ENCODE measurements at places on chromosomes 5 and 9. TPM values are rescaled to one million over a fixed set of nuclear protein-coding genes. Genes with fewer than 3 reads are reported as not detected.
A peak's percentile ranks its signal among the peaks of the same experiment; 100 is the strongest.

CD72 gene
- total RNA-seq: 3.3 TPM

CAMK2A gene
- 0.63 TPM for total RNA-seq

GABRP gene
- total RNA-seq: 1.1 TPM

DNA sequence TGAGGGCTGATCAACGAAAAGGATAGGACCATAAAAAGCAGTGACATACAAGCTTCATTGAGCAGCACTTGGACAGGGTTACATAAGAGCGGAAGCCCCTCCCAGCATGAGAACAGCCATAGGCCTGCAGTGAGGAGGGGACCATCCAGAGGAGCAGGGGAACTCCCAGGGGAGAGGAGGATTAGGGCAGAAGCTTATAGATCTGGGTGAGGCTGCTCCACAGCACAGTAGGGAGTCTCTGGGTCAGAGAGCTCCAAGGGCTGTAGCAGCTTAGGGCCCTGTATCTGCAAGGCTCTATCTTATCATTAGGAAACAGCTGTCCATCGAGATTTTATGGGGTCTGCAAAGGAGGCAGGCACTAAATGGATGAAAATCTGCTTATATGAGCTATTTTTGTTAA lies 186.6 kb downstream of the DOCK8 start:
- H3K4me1 ChIP-seq: no peaks in the 10 kb centered on the region
- H3K27ac ChIP-seq: no peak overlapping the region
- peaks cover 22% of the 10 kb centered on the region for H3K36me3 ChIP-seq
- no peak for DNase-seq
- no peak overlapping the region for H3K4me3 ChIP-seq
- H3K27me3 ChIP-seq: no peaks in the 10 kb centered on the region

GRCh38 chr9:107584944-107585343 lies 95.4 kb upstream of the KLF4 start:
- no peak overlapping the region for H3K27ac ChIP-seq
- H3K4me1 ChIP-seq: peaks cover 9% of the 10 kb centered on the region
- no peaks in the 10 kb centered on the region for H3K36me3 ChIP-seq
- H3K27me3 ChIP-seq: no peaks in the 10 kb centered on the region
- H3K4me3 ChIP-seq: no peak overlapping the region

DNA sequence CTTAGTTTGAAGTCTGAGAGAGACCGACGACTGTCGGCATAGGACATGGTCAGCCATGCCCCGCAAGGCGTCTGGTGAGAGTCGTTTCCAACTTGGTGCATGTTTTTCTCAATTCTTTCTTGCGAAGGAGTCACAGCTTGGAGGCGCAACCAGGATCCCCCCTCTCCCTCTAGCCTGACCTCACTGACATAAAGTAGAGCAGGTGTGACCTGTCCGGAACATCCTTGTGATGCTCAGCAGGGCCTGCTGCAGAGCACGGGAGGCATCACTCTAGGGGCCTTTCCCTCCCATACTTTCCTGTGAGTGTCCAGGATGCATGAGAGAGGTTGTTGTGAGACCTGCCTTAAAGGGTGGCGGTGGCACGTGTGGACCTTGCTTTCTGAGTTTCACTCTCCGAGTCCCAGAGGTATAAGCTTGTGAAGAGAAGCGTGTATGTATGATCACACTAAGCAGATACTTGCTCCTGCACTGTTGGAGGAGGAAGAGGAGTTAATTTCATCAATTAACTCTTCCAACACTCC lies 5.0 kb downstream of the TENT4A start:
- peaks cover 7% of the 10 kb centered on the region for H3K4me1 ChIP-seq
- no peak for DNase-seq
- H3K4me3 ChIP-seq: no peak overlapping the region

DNA sequence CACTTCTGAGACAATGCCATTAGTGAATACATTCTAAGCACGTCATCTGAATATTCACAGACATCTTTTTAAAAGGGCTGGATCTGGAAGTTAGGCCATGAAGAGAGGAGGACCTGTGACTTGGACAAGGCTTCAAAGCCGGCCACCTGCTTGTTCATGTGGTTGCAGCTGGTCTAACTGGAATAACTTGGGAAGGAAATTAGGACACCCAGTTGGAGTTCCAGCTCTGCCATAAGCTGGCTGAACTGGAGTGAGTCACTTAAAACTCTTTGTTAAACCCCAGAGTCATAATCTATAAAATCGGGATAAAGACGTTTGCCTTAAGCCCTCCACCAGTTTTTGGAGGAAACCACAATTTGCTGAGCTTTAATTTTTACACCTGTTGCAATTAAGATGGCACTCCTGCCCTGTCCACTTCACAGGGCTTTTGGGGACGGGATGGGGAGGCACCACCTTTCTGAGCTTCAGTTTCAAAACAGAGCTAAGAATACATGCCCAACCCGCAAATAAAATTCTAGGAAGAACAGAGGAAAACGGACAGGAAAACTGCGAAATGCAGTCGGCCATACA lies 536 bp upstream of the STX17 start:
- no peaks in the 10 kb centered on the region for H3K36me3 ChIP-seq
- H3K27me3 ChIP-seq: no peaks in the 10 kb centered on the region
- peak overlapping the region; percentile 78 for H3K4me3 ChIP-seq
- no peaks in the 10 kb centered on the region for H3K4me1 ChIP-seq

DNA sequence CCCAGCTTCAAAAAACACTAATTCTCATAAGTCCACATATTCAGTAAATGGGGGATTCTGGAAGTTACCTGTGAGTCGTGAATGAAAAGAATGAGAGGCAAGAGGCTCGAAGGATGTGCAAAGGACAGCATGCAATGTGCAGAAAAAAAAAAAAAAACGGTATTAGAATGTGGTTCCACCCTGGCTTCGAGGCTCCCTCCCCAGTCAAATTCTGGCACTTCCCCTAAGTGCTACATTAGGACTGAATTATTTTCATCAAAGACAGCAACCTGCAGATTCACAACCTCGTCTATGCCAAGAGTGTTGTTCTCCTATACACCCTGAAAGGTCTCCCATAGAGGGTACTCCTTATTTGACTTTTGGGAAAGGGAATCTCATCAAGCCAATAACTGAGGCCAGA lies 16.5 kb downstream of the CAPSL start:
- no peak overlapping the region for H3K27ac ChIP-seq
- H3K4me1 ChIP-seq: no peaks in the 10 kb centered on the region
- no peaks in the 10 kb centered on the region for H3K36me3 ChIP-seq
- no peak for DNase-seq

DNA sequence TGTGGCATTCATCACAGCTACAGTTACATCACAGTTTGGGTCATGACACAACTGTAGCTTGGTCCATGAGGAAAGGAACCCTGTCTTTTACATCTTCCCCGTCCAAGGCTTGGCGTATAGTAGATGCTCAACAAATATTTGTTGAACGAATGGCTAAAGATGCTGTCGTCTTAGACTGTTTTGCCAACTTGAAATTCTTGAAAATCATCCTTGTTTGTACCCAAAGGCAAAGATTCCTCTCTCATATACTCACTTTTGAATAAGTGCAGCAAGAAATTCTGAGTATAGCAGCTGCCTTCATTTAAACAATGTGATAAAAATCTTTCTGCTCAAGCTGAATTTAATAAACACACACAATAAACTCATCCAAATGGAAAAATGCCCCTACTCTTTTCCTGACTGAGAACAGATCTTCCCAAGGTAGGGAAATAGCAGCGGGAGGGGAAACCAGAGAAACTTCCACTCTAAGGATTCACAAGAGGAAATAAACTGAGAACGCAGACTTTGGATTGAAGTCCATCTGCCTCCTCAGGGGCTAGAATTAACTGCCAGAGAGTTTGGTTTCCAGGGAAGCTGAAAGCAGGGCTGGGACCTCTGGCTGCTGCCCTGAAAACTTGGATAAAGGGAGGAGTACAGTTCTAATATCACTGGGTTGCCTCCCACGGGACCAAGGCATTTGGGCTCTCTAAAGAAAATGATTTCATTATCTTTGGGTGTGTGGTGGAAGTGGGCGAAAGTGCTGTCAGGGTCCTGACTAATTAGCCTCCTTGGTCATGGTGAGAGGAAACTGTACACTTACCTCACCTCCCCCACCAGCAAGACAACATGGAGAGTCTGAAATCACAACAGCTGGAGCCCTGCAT lies 99.1 kb downstream of the DPYSL3 start:
- DNase-seq: no peak
- peaks cover 68% of the 10 kb centered on the region for H3K36me3 ChIP-seq
- H3K27me3 ChIP-seq: no peaks in the 10 kb centered on the region

DNA sequence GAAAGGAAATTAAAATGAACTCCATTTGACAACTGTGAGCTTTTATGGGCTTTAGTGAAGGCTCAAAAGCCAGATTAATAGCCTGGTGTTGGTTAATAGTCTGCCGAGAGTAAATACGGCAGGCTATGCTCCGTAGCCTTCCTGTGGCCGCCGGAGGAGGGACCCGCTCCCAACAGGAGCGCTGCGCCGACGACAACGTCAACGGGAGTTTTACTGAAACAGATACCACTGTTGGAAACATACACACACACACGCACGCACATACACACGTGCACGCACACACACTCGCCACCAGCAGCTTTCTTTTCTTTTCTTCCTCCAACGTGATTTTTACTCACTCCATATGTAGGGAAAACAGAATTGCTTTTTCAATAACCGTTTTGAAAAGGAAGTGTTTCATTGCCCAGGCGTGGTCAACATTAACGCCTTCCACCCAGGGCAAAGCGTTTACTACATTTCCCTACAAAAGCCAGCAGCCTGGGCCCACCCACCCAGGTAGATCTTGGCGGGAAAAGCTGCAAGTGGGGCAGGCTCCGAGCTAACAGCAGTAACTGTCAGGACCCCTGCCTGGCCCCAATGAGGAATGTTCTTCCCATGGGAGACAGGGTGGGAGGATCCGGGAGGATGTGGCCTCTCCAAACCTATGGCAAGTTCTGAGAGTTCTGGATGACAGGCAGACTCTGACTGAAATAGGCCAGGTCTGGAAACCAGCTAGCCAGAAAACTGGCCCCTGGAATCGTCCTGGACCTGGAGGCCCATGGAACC lies 72.3 kb downstream of the PAX5 start:
- H3K27me3 ChIP-seq: no peaks in the 10 kb centered on the region
- no peak overlapping the region for H3K4me3 ChIP-seq
- no peak overlapping the region for H3K27ac ChIP-seq
- DNase-seq: peak; percentile 67
- no peaks in the 10 kb centered on the region for H3K4me1 ChIP-seq
- H3K36me3 ChIP-seq: no peaks in the 10 kb centered on the region

All from endodermal cell (in vitro differentiated cells).